ENCODE measurements at places on chromosomes 4 and X.

DNA sequence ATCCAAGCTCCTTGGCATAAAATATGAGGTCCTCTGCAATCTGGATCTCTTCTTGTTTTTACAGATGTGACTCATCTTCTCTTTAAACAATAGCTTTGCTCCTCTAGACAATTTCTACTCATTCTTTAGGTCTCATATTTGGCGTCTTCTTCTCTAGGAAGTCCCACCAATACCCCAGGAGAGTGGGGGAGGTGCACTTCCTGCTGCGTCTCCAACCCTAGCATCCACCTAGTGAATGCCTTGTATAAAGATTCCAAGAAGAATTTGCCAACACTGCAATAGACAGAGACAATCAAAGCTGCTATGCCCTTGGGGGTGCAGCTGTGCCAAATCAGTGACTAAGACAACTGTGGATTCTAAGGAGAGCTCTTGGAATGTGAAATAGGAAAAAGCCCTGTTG is 45.7 kb upstream of the SLC10A7 start:
- no peak for DNase-seq

GRCh38 chrX:46707274-46707965 is 51.5 kb downstream of the SLC9A7 start:
- DNase-seq = no peak

DNA sequence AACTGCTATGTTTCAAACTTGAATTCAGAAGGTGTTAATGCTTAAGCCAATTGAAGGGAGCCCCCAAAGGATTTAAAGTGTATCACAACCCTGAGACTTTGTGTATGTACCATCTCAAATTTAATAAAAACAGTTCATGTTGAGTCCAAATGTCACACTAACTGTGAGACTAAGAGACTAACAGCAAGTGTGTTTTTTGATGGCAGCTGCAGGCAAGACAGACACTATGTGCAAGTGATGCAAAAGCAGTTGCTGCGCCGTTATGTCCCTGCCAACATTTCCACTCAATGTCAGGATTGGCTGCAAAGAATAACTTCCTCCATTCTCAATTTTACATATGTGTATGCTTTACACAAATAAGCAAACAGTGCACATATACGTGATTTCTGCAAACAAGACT is 594.6 kb downstream of the IL15 start:
- DNase-seq = no peak

DNA sequence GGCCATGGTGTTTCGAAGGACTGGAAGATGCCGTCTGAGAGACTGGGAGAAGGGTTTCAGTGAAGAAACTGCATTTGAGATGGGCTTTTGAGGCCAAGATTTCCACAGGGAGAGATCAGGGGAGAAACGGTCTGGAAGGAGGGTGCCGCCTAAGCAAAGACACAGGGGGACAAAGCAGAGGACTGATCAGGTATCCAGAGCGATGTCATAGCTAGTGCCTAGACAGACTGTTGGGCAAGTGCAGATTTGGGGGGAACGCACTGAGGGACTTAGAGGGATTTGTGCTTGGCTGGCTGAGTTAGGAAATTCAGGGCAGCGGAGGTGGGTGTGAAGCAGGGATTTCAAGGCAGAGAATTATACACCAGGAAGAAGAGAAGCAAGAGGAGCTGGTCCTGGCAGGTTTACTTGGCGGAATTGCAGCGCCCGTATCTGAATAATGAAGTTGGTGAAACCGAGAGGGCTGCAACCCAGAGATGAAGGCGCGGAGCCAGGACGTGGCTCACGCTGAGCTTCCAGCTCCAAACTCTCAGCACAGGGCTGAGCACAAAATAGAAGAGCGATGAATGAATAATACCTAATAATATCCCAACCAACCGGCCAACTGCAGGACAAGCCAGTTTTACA is 106.9 kb downstream of the MAML3 start:
- no peak for DNase-seq

- DNase-seq = no peak
Measured at GRCh38 chrX:1536712-1537030, 314 bp downstream of the P2RY8 start.

All from NB4 (cell line).